Motor neuron (in vitro differentiated cells): ENCODE measurements at places on chromosomes 2 and 18. TPM values are rescaled to one million over a fixed set of nuclear protein-coding genes. Genes with fewer than 3 reads are reported as not detected.

C2orf81 gene
- 1.8 and 1.9 TPM in 2 replicates for total RNA-seq

MPPE1 gene
- 37.6 and 38.5 TPM in 2 replicates for total RNA-seq

PECR gene
- 17.6 and 23.0 TPM in 2 replicates for total RNA-seq

ZNF532 gene
- total RNA-seq, result 149 and 166 TPM in 2 replicates

RAMP1 gene
- 1.0 and 1.1 TPM in 2 replicates for total RNA-seq

IL1RN gene
- not detected in 2 replicates for total RNA-seq

ARL4C gene
- total RNA-seq, result 0.27 and 0.96 TPM in 2 replicates

DSC3 gene
- total RNA-seq, result 3.4 and 3.7 TPM in 2 replicates

ACMSD gene
- 0.49 and 3.8 TPM in 2 replicates for total RNA-seq

ANKRD53 gene
- total RNA-seq, result 0.38 and 1.3 TPM in 2 replicates

CHCHD5 gene
- total RNA-seq, result 29.7 and 40.8 TPM in 2 replicates

GPR55 gene
- 0.21 and 0.23 TPM in 2 replicates for total RNA-seq

LONRF2 gene
- 16.1 and 19.5 TPM in 2 replicates for total RNA-seq

TGFA gene
- total RNA-seq, result 1.3 and 1.6 TPM in 2 replicates

CFC1 gene
- not detected in 2 replicates for total RNA-seq

VWC2L gene
- total RNA-seq, result 0.78 and 0.90 TPM in 2 replicates

CRYBA2 gene
- total RNA-seq, result not detected in 2 replicates

ANKRD62 gene
- total RNA-seq, result not detected in 2 replicates

PLEKHH2 gene
- 2.1 and 2.4 TPM in 2 replicates for total RNA-seq

PPP1CB gene
- total RNA-seq, result 135 and 148 TPM in 2 replicates

PLB1 gene
- total RNA-seq, result 1.9 and 2.5 TPM in 2 replicates

CD8B2 gene
- total RNA-seq, result 0.14 and 0.15 TPM in 2 replicates

EMX1 gene
- total RNA-seq, result 2.2 and 2.6 TPM in 2 replicates

TMEM200C gene
- 0.56 and 0.97 TPM in 2 replicates for total RNA-seq

DOK6 gene
- total RNA-seq, result 13.8 and 16.7 TPM in 2 replicates

QPCT gene
- 2.6 and 3.9 TPM in 2 replicates for total RNA-seq

EVA1A gene
- 2.2 and 5.4 TPM in 2 replicates for total RNA-seq

CAPN13 gene
- total RNA-seq, result 1.8 TPM in 1 of 2 replicates, not detected in the other

ZSWIM2 gene
- not detected in 2 replicates for total RNA-seq

M1AP gene
- total RNA-seq, result 0.22 and 0.75 TPM in 2 replicates

FBXO36 gene
- total RNA-seq, result 3.4 and 3.5 TPM in 2 replicates

SLC19A3 gene
- total RNA-seq, result 0.54 and 1.3 TPM in 2 replicates

ANO7 gene
- 1.7 and 2.1 TPM in 2 replicates for total RNA-seq

TMEM37 gene
- total RNA-seq, result 0.11 TPM in 1 of 2 replicates, not detected in the other

COL4A3 gene
- total RNA-seq, result 0.72 and 0.96 TPM in 2 replicates

TTN gene
- total RNA-seq, result 0.99 and 2.4 TPM in 2 replicates
